Breast epithelium (tissue), 4 donors: ENCODE measurements at places on chromosomes 2 and 18. TPM values are rescaled to one million over a fixed set of nuclear protein-coding genes. Genes with fewer than 3 reads are reported as not detected.

DNA sequence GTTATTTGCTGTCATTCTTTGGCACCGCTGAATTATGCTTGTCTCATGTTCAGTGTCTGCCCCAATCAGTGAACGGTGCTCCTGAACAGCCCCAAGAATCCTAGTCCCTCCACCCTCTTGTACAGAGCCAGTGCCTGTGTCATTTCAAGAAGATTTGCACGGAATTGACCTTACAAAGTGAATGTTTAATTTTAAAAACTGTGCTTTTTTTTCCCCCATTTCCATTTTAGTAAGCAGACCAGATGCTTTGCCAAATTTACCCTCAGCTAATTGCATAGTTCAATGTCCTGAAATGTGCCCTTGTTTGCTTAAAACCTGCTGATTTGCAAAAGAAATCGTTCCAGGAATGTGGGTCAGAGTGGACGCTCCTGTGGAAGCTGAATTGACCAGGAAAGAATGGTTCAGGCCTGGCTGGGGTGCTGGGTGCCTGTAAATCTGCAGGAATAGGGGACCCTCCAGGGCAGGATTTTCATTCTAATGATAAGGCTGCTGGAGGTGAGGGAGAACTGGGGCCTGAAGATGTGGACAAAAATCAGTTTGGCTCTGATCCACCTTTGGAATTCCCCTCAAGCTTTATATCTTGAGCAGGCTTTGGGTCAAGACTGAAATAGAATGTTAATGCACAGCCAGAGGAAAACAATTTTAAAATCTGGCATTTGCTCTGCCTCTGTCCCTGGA, 20.1 kb downstream of the TMEM17 start:
- peak overlapping the region; percentile 48 for H3K27ac ChIP-seq
- H3K36me3 ChIP-seq = no peaks in the 10 kb centered on the region
- no peaks in the 10 kb centered on the region for H3K27me3 ChIP-seq
- H3K4me3 ChIP-seq = no peak overlapping the region
- H3K4me1 ChIP-seq = no peaks in the 10 kb centered on the region

ACVR1C gene
- total RNA-seq = 8.0 TPM

- no peak overlapping the region for H3K27ac ChIP-seq
- no peak overlapping the region for H3K4me3 ChIP-seq
- no peaks in the 10 kb centered on the region for H3K36me3 ChIP-seq
- DNase-seq = peak; percentile 6
These were observed 84.9 kb downstream of the DYSF start for GRCh38 chr2:71538241-71538640.

DNA sequence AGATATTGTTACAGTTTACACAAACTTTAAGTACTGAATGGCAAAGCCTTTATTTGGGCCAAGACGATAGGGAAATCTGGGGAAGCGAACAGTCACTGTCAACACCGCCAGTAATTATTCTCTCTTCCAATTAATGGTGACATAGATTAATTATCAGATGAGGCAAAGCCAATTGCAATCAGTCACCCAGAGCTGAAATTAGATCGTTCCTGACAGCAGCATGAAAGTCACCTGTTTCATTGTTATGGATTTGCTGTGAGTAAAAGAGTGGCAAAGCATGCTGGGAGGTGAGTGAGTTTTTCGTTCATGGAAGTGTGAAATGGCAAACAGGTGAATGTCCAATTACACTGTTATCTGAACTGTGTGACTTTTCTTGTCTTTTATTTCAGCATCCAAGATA, 164.8 kb upstream of the KLHL14 start:
- DNase-seq = no peak
- H3K4me1 ChIP-seq = no peaks in the 10 kb centered on the region
- no peaks in the 10 kb centered on the region for H3K36me3 ChIP-seq

DNA sequence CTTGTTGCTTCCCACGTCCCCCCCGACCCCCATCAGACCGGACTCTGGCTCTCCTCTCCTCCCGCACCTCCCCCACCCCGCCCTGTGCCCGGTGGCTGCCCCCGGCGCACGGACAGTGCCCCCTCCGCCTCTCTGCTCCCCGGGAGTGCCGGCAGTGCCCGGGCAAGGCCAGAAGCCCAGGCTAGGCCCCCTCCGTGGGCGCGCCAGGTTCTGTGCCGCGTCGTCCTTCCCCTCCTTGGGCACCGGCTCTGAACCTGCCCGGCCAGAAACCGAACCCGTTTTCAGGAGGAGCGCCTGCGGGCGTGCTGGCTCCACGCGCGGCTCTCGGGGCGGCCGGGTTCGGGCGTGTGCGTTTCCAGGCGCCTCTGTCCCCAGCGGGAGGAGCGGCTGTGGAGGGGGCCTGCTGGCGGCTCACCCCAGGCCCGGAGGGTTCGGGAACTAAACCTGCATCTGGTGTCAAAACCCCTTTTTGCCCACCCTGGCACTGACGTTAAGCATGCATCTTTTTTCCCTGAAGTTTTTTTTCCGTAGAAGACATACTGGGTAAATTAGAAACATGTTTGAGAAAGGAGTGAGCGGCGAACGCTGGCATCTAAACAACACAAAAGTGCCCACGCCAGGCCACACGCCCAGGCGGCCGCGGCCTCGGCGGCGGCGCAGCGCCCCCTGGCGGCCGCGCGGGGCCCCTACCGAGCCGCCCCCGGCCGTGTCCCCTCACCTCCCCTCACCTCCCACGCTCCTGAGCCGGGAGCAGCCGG, 123.9 kb upstream of the SLC1A4 start:
- H3K36me3 ChIP-seq = no peaks in the 10 kb centered on the region
- no peaks in the 10 kb centered on the region for H3K27me3 ChIP-seq
- peak; percentile 65 for DNase-seq
- peaks cover 13% of the 10 kb centered on the region for H3K4me1 ChIP-seq
- peak overlapping the region; percentile 63 for H3K4me3 ChIP-seq

DNA sequence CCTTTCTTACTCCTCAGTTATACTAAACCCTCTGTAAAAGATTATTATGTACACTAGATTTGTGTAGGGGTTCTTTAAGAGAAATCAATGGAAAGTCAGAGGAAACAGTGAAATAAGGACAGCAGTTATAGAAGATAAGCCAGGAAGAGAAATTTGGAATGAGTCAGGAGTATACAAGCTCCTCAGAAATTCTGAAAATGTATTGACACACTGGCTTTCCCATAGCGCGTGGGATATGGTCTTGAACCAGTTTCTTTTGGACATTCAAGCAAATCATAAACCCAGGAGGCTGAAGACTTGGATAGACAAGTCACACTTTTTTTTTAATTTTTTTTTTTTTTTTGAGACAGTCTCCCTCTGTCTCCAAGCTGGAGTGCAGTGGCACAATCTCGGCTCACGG, 316.1 kb upstream of the MMADHC start:
- no peaks in the 10 kb centered on the region for H3K36me3 ChIP-seq
- no peak for DNase-seq
- H3K27me3 ChIP-seq = no peaks in the 10 kb centered on the region
- H3K4me3 ChIP-seq = no peak overlapping the region
- H3K27ac ChIP-seq = no peak overlapping the region
- no peaks in the 10 kb centered on the region for H3K4me1 ChIP-seq

- no peaks in the 10 kb centered on the region for H3K36me3 ChIP-seq
- no peak for DNase-seq
- H3K4me1 ChIP-seq = no peaks in the 10 kb centered on the region
- no peak overlapping the region for H3K4me3 ChIP-seq
- no peaks in the 10 kb centered on the region for H3K27me3 ChIP-seq
These were observed 79.3 kb downstream of the DDX1 start for GRCh38 chr2:15670981-15671380.

DNA sequence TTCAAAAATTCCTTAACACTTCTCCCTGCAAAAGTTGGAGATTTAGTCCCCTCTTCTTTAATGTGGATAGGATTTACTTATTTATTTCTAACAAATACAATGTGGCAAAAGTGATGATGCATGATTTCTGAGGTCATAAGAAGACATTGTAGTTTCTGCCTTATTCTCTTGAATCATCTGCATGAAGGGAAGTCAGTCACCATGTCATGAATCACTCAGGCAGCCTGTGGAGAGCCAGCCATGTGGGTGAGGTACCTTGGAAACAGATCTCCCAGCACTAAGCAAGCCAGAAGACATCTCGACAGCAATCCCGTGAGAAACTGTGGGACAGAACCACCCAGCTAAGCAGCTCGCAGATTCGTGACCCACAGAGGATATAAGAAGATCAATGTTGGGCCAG, 2.7 kb upstream of the ZC3H8 start:
- no peak overlapping the region for H3K27ac ChIP-seq
- no peaks in the 10 kb centered on the region for H3K36me3 ChIP-seq
- no peaks in the 10 kb centered on the region for H3K27me3 ChIP-seq

CNRIP1 gene
- total RNA-seq = 14.9 TPM

GRCh38 chr18:24346254-24346653, 51.4 kb downstream of the OSBPL1A start:
- no peak for DNase-seq
- no peaks in the 10 kb centered on the region for H3K4me1 ChIP-seq
- no peaks in the 10 kb centered on the region for H3K27me3 ChIP-seq
- no peak overlapping the region for H3K4me3 ChIP-seq

- H3K27me3 ChIP-seq = no peaks in the 10 kb centered on the region
- H3K4me1 ChIP-seq = no peaks in the 10 kb centered on the region
- DNase-seq = no peak
These were observed 18.6 kb downstream of the NGEF start for GRCh38 chr2:232994446-232994845.

SLC5A7 gene
- not detected for total RNA-seq

DNA sequence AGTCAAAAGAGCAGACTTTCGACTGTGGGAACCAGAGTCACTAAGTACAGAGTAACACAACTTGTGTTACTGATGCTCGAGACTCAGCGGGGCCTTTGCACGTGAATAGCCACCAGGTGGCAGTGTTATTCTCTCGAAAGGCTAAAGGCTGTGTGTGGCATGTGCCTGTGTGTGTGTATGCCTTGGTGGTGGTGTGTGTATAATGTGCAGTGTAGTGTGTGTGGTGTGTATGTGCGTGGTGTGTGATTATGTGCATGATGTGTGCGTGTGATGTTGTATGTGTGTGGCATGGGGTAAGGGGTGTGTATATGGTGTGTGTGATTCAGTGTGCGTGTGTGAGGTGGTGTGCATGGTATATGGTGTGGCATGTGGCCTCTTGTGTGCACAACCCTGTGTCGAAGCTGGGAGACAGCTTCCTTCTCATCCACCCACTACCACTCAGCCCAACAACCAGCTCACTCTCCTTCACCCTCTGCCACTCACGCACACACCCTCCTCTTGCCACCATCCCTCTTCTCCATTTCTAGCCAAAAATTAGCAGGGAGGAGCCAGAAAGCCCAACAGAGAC, 83.0 kb upstream of the ZNF532 start:
- no peak overlapping the region for H3K27ac ChIP-seq
- no peaks in the 10 kb centered on the region for H3K4me1 ChIP-seq
- peak; percentile 76 for DNase-seq

GRCh38 chr18:8365528-8365927, 243.7 kb upstream of the RAB12 start:
- no peaks in the 10 kb centered on the region for H3K4me1 ChIP-seq
- no peaks in the 10 kb centered on the region for H3K36me3 ChIP-seq
- H3K27me3 ChIP-seq = no peaks in the 10 kb centered on the region
- no peak for DNase-seq

DNA sequence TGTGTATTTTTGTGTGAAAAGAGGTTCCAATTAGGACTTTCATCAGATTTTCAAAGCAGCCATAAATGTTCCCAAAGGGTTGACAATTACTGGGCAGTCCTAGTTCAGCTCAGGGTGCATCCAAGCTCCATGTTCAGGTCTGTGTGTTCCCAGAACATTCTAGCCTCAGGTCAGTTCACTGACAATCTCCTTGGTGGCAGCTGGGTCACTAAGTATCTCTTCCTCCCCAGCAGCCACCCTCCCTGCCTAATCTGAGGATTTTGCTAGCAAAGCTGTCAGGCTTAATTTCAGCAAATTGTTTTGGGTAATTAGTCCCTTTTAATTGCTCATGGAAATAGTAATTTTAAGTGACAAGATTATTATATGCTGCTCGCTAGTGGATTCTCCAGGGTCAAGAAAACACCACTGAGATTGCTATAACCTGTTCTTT, 29.8 kb downstream of the UPP2 start:
- no peaks in the 10 kb centered on the region for H3K4me1 ChIP-seq
- no peaks in the 10 kb centered on the region for H3K27me3 ChIP-seq
- no peak for DNase-seq
- H3K4me3 ChIP-seq = no peak overlapping the region
- H3K36me3 ChIP-seq = no peaks in the 10 kb centered on the region

GRCh38 chr2:212327171-212327809, 211.3 kb downstream of the ERBB4 start:
- no peak overlapping the region for H3K4me3 ChIP-seq
- H3K36me3 ChIP-seq = no peaks in the 10 kb centered on the region
- H3K4me1 ChIP-seq = no peaks in the 10 kb centered on the region
- no peaks in the 10 kb centered on the region for H3K27me3 ChIP-seq
- H3K27ac ChIP-seq = no peak overlapping the region

DNA sequence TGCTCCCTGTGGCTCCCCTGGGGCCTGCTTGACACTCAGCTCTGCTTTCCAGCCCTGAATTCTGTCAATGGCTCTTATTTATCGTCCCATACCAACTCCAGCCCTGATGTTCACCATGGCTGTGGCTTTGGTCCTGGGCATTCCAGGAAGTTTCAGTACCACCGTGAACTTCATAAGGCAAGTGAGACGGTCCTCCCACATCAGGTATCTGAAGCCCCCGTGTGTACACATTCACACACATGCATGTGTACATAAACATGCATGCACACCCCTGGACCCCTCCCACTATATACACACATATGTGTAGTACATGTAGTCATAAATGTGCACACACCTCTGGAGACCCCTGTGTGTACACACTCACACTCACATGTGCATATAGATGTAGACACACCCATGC, 43.3 kb upstream of the PUM2 start:
- DNase-seq = no peak
- H3K27me3 ChIP-seq = no peaks in the 10 kb centered on the region
- H3K4me1 ChIP-seq = no peaks in the 10 kb centered on the region

FEV gene
- not detected for total RNA-seq

UGT1A10 gene
- not detected for total RNA-seq

FMNL2 gene
- 36.1 TPM for total RNA-seq
